NCI-H510A (cell line): ENCODE measurements at places on chromosomes 16 and 17.

GRCh38 chr17:57920916-57921703 lies 34.1 kb downstream of the CUEDC1 start:
- no peak for DNase-seq

GRCh38 chr16:82017911-82018568 lies 6.8 kb upstream of the SDR42E1 start:
- DNase-seq: no peak

DNA sequence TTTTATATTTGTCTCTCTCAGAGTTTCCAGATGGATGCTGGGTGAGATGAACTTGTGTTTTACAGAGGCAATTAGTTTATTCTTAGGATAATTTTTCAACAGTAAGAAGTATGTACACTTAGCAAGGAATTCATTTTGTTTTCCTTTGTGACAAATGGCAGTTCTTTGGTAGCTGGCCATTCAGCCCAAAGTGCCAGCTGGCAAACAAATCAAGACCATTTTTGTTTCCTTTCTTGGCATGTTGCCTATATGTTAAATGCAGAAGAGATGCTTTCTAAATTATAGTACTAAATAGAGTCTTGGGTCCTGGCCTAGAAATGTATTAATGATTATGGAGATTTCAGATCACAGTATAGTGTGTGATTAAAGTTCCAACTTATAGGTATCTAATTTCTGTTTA lies 337.1 kb downstream of the CNTNAP4 start:
- DNase-seq: no peak

DNA sequence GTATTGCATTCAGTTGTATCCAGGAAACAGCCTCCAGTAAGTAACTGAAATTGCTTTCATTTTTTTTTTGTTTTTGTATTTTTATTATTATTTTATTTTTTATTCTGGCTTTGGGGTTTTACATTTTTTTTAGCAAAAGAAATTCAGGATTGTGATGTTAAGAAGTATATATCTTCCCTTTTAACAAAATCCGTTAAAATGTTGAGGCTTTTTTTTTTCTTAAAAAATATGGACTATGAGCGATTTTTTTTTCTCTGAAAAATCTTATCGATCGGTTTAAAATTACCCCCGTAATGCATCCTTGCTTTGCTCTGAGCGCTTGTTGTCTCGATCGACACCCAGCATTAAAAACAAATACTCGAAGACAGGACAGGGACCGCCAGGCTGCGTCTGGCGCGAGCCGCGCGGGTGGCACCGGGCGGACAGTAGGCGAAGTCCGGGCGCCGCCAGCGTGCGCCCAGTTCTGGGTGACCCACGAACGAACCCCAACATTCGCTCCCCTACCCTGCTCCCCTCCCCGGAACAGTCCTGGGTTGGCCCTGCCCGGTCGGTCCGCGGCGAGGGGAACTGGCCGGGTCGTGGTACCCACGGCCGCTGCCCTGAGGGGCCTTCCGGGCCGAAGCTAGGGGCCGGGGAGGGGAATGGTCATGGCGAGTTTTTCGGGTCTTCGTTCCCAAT lies 482 bp downstream of the BAHCC1 start:
- DNase-seq: no peak

DNA sequence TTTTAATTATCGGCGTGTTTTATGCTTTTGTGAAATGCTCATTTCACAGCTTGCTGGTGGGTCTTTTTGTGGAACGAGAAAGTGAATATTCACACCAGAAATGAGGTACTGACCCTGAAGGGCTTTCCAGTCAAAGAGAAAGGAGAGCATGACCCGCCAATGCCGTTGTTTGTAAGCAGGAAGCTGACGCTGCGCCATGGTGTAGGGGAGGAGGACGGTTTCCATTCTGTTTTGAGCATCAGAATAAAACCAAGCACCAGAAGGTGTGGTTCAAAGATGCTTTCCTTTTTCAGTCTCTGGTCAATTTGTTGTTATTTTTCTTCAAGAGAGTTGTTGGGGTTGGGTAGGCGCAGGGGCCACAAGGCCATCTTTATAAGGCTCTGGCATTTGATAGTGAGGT lies 669.3 kb downstream of the WWOX start:
- no peak for DNase-seq

- DNase-seq: no peak
Observed at GRCh38 chr17:28738680-28739384, 5.0 kb upstream of the TRAF4 start.

GRCh38 chr17:78722246-78722761 lies 59.8 kb downstream of the CYTH1 start:
- no peak for DNase-seq

GRCh38 chr16:80387318-80387921 lies 153.4 kb upstream of the DYNLRB2 start:
- no peak for DNase-seq

DNA sequence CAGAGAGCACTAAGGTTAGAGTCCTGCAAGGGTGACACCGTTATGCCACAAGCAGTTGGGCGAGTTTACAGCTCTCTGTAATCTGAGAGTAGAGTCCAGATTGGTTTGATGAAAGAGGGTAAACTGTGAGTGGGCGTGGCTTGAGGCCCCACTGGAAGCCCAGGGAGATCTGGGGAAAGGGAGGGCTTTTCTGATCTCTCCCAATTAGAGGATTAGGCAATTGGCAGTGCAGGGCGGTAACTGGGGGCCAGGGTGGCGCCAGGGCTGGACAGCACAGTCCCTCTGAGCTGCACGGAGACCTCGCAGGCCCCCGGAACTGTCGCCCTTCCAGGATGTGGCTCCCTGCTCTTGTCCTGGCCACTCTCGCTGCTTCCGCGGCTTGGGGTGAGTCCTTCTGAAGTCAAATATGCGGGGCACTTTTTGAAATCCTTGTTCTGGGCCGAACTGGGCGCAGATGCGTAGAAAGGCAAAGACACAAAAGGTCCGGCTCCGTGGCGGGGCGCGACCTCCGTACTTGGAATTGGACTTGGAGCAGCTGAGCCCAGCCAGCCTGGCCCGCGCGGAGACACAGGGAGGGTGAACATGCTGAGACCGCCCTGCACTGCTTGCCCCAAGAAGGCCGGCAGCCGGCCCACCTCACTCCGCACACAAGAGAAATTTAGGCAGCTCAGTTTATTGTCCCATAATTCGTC lies 72.4 kb downstream of the CES1 start:
- no peak for DNase-seq

DNA sequence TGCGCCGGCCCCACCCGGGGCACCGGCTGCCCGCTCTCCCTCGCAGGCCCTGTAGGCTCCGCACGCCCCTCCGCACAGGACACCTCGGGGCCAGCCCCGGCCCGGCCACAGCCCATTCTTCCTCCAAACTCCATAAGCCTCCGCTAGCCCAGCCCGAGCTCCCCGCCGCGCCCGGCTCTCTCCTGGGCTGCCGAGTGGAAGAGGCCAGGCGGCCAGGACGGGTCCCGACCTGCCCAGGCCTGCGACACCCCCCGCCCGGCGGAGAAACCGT lies 397 bp downstream of the NCOR1 start:
- peak; percentile 19 for DNase-seq

GRCh38 chr16:67907397-67908180 lies 14.5 kb downstream of the PSKH1 start:
- no peak for DNase-seq

DNA sequence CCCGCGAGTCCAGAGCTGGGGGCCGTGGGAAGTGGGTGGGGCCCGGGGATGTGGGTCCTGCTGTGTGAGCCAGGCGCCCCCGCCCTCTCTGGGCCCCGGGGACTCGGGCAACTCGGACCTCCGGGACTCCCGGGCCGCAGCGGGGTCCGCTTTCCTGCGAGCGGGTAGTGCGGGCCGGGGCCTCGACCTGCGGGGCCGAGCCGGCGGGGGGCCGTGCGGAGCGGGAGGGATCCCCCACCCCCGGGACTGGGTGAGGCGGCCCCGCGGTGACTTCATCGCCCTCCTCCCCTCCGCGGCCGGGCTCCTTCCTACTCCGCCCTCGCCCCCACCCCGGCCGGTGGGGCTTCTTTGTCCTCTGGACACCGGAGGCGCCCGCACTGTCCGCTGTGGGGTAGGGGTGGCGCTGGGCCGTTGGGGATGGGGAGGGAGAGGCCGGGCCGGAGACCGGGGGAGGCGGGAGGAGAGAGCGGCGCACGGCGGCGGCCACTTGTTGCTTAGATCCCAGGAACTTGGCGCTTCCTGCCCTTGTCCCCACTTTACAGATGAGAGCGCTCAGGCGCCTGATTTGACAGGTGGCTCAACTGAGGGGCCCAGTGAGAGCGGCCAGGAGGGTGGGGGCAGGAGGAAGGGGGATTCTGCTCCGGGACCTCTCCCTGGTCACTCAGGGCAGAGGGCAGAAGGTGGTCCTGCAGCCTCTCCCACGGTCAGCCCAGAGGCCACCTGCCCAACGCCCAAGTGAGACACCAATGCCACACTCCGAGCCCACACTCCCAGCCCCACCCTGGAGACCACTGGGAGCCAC lies 874 bp downstream of the CMTM3 start:
- no peak for DNase-seq

- DNase-seq: no peak
Observed at GRCh38 chr17:49341356-49341755, 20.7 kb downstream of the ZNF652 start.

GRCh38 chr17:48754500-48755261 lies 26.1 kb upstream of the HOXB13 start:
- DNase-seq: no peak

- no peak for DNase-seq
Observed at GRCh38 chr17:81317961-81318605, 23.0 kb upstream of the SLC38A10 start.

DNA sequence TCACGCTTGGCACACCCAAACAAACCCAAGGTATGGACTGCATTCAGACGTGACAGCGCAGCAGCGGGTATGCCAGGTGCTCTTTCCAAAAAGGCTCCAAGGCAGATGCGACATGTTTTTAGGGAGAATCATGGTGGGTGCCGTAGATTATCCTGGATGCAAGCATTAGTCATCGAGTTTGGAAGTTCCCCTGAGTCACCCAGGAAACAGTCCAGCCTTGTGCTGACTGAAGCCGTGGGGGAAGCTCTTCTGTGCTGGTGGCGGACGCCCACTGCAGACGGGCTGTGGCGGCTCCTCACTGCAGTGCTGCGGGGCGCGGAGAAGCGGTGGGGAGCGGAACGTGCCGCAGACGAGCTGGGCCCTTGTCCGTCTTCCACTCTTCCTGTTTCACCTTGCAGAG lies 13.9 kb downstream of the JPT2 start:
- no peak for DNase-seq

- no peak for DNase-seq
Observed at GRCh38 chr17:73343739-73344454, 32.1 kb upstream of the CDC42EP4 start.

- DNase-seq: no peak
Observed at GRCh38 chr17:55236316-55236715, 28.4 kb upstream of the HLF start.

GRCh38 chr16:17467923-17468540 lies 2.7 kb downstream of the XYLT1 start:
- peak; percentile 78 for DNase-seq

DNA sequence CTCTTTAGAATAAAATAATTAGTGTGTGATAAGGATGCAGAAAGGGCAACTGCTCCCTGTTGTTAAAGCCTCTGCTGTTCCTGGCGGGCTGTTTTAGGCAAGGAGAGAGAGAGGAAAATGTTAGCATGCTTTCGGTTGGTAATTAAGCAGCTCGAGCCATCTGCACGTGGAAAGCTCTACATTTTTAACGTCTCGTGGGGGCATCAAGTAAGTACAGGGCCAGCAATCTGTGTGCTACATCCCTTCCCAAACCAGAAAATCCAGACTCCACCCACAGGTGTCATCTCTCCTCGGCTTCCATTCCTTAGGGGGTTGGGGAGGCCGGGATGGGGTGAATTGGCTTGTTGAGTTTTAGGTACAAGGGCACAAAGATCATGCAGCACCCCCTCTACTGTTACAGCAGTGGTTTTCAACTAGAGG lies 62.4 kb upstream of the MARCHF10 start:
- no peak for DNase-seq

DNA sequence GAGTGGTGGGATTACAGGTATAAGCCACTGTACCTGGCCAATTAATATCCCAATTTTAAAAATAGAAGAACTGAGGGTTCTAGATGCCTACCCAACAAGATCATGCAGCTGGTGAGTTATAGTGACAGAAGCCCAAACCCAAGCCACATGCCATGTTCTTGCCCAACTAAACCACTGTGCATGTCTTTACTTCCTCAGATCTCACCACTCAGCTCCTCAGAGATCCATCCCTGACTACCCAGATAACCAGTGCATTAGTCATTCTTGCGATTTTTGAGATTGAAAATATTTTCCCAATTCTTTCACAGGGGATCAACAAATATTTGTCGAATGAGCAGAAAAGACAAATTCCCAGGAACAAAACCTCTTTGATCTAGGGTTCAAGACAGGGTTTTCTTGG lies 303.1 kb downstream of the CBLN1 start:
- no peak for DNase-seq

DNA sequence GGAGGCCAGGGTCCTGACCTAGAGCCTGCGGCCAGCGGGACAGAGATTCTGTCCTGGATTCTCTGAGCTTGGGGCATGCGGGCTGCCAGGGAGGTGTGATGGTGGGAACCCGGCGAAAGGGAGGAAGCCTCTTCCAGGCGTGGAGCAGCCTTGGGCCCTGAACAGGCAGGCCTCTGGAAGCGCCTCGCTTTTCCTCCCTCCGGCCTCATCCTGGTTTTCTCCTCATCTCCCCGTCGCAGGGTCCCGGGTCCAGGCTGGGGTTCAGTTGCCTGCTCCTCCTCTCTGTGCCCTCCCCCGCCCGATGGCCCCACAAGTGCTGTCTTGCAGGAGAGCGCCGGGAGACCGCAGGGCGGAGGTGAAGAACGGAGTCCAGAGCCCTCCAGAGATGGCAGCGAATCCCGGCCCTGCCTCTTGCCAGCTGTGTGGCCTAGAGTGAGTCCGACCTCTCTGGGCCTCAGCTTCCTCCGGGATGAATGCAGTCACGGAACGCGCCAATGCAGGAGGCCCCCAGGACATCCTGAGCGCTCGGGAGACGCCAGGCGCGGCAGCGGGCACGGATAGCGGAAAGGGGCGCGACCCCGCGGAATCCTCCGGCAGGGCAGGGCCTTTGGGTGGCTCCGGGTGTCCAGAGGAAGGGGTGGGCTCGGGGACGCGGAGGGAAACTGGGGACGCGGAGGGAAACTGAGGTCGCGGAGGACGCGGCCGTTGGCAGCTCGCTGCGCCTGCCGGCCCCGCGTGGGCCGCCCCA lies 553 bp upstream of the RAB11FIP4 start:
- DNase-seq: no peak

GRCh38 chr16:86702824-86703588 lies 124.7 kb downstream of the FOXL1 start:
- DNase-seq: no peak

DNA sequence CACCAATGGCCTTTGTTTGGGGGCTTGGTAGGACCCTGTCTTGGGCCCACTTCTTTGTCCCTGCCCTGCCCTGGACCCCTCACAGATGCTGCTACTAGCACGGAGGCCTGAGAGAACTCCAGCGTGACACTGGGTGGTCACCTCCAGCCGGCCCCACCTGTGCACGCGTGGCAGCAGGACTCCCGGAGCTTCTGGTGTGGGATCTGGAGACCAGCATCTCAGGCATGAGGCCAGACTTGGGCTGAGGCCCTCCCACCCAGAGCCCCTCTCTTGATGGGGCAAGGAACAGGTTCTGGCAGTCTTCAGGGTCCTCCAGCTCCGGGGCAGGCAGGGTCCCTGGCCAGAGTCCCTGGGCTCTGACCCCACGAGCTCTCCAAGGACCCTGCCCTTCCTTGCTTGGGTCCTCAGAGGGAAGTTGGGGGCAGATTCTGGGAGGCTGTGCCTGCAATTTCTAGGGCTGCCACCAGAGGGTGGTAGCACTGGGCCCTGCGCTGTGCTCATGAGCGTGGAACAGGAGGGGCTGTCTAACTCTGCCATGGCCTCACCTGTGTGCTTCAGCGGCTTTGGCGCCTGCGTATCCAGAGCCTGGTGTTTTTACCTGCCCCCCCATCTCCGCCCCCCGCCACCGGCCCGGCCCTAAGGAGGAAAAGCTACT lies 3.1 kb upstream of the BAIAP3 start:
- no peak for DNase-seq

- DNase-seq: no peak
Observed at GRCh38 chr16:21056396-21056795, 94.2 kb downstream of the DNAH3 start.
